ENCODE measurements at places on chromosomes 6 and 20.
A peak's percentile ranks its signal among the peaks of the same experiment; 100 is the strongest.

GRCh38 chr6:84770521-84770920 lies 6.1 kb upstream of the TBX18 start:
- no peak for DNase-seq

DNA sequence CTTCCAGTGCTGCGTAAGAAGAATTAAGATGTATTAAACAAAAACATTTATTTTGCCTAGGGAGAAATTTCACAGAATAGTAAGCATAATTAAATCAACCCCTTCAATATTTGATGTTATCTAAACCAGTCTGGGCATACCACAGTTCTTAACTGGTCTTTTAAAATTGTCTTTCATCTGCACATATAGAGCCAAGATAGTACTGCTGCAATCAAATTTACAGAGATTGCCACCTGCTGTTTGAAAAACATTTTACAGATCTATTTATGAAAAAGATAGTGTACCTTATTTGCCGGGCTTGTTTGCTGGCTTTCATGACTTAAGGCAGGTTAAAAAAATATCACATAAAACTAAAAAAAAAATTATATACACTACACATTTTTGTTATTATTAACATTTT lies 323.2 kb downstream of the ADGRB3 start:
- peak; percentile 21 for DNase-seq

- no peak for DNase-seq
Observed at GRCh38 chr6:16948396-16948795, 153.5 kb upstream of the STMND1 start.

GRCh38 chr20:49635166-49635565 lies 67.2 kb upstream of the PTGIS start:
- DNase-seq, result no peak

DNA sequence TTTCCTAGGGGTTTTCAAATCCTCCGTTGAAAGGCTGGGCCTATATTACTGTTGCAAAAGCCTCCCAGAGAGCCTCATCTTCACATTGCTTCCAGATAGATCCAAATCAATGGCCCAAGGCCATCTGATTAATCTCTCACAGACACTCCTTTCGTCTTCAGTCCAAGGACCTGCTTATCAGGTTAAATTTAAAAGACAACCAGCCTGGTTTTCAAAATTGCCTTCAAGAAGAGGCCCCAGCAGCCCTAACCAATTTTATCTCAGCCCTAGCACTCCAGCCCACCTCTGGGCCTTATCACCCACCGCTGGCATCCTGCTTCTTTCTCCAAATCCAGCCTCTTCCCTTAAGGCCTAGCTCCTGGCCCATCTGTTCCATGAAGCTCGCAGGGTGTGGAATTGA lies 15.5 kb upstream of the CCND3 start:
- DNase-seq, result no peak

DNA sequence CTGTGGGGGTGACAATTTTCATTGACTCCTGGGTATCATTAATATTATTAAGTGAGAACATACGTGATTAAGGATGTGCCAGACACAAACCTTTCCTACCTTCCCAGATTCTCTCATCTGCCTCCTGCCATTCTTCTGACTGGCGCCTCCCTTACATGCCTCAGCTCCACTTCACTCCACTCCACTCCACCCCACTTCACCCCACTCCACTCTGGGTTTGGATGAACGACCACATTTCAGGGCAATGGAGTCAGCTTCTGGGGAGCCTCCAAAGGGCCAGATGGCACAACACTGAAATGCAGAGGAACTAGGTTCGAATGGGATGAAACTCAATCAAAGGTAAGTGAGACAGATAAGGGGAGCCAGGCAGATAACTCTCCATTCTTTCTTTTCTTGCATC lies 40.5 kb upstream of the LRRC1 start:
- no peak for DNase-seq

DNA sequence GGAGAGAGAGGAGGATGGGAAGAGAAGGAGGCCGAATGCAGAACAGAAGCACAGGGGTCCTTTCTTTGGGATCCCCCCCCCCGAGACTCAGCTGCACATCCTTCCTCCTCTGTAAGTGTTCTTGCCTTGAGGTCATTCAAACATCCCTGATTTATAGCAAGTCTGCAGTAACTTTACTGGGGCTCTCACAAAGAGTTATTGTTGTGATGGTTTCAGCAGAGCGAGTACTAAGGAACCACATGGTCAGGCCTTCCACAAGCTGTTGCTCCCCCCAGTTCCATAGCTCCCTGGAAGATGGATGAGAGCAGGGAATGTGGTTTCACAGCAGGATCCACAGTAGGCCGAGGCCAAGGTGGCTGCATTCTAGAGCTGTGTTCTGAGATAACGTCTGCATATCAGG lies 351.4 kb upstream of the CDH4 start:
- DNase-seq, result no peak

DNA sequence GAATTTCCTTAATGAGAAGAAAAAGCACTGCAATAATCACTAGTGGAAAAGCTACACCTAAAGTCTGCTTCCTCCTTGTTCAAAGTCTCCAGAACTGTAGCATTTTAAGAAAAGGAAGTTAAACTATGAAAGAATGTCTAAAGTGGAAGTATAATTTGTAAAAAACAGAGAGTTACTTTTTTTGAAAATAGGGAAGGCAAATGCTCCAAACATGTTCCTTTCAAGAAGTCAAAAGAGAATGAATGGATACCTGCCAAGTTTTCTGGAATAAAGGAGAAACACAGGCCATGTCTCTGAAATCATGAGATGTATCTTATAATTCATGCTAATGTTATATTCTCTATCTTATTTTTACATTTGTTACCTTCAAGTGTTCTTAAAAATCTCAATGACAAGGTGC lies 60.7 kb upstream of the ADGRG6 start:
- no peak for DNase-seq

DNA sequence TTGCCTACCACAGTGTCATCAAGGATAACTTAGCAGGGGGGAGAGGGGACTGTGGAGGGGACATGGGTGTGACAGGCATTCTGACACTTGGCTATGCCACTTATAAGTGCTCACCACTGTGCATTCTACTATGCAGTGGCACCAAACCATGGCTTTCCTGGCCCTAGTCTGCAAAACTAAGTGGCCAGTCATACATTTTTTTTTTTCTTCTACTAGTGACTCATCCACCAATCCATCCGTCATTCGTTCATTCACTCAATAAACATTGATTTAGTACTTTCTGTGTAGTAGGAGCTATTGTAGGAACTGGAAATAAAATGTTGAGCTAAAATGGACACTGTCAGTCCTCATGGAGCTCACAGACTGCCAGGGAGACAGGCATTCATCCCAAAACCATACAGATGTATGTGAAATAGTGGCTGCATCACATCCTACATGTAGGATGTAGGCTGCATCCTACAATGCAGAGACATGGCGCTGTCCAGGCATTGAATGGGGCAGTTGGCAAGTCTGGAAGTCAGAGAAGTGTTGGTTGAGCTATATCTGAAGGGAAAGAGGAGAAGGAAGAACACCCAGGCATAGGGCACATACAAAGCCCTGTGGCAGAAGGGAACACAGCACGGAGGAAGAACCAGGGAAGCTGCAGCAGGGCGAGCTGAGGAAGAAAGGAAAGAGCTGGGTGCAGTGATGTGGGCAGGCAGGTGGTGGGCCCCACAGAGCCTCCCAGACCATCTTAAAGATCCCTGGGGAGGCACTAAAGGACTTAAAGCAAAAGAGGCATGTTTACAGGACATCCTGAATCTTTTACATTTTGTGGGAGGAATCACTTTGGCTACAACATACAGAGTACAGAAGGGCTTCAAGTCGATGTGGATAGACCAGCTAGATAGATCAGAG lies 224.4 kb downstream of the UST start:
- no peak for DNase-seq

- no peak for DNase-seq
Observed at GRCh38 chr6:37727996-37728395, 30.3 kb upstream of the MDGA1 start.

DNA sequence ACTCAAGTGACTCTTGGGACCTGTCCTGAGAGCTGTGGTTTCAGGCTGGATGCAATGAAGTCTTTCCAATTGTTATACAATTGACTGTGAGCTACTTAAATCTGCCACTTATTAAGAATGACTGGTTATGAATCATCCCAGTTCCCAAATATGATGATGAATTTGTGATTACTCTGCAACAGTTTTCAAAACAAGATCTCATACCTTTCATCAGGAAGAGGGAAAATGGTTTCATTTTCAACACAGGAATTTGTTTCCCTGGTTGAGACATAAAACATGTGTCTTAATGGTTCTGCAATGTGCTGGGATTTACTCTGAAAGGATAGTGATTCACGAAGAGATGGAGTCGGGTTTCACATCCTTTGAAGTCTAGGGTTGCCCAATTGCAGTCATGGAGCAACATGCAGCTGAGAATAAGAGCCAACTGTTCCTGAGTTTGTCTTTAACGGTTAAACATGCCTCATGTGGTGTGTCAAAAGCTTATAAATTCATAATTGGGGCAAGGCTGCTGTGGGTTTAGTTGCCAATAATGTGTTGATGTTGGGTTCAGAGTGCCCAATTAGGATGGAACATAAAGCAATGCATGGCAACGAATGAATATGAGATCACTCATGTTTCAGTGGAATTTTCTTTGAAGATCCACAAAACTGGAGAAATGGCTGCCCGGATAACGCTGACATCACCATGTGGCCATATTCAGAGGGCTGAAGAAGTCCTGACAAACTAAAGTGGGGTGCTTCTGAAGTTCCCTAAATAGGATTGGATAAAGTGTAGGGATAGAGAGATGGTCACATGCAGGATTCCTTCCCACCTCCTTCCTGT lies 41.0 kb downstream of the CYP24A1 start:
- DNase-seq, result no peak

DNA sequence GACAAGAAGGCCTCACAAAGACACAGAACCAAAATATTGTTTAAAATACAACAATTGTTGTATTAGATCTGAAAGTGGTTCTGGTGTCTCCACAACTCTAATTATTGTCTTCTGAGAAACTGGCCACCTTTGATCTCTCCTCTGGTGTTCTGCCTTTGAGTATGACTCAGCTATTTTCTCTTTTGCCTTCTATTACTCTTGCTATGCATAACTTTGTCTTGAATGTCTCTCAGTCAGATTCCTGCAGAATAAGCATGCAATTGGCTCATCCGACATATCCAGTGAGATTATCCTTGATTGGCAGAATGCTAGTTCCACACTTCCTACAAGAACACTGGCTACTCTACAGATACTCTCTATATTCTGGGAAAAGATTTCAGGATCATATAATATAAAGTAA lies 14.3 kb upstream of the EPM2A start:
- no peak for DNase-seq

All from NCI-H526 treated with DMSO at 0.1 percent for 48 hours (cell line).